ENCODE measurements at places on chromosomes 12 and 14.

DNA sequence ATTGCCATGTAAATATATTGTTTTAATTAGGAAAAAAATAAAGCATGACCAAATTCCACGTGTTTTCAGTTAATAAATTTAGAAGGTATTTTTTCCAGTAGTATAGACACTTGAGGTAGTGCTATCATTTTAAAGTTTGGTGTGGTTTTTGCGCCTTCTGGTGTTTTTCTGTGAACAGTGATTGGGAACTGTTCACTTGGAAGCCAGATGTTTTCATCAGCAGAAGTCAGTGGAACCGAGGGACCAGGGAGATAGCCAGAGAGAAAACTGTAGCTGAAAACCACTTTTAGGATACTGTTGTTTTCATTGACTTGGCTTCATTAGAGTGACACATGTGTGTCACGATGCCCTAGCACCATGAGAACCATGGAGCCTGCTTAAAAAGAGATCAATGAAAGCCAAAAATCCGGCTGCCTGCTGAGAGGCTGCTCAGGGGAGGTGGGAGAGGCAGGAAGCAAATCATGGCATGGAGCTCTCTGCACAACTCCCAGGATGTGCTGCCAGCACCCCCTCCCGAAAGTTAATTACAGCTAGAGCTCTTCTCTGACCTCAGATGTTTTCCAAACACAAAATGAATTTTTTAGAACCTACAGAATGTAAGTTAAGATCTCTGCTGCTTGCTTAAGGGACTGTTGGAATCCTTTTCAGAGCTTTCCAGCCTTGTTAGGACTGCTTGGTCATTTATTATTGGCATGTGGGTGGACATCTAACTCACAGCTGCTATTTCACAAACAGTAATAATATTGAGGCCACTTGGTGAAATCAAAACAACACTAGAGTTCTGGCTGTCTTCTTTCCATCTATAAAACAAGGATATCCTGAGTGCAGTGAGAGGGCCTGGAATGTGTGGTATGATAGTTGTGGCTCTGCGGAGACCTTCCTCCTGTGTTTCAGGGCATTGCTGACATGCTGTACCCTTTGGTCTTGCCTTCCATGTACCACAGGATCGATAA, 192.3 kb downstream of the ANO4 start:
- DNase-seq: no peak

DNA sequence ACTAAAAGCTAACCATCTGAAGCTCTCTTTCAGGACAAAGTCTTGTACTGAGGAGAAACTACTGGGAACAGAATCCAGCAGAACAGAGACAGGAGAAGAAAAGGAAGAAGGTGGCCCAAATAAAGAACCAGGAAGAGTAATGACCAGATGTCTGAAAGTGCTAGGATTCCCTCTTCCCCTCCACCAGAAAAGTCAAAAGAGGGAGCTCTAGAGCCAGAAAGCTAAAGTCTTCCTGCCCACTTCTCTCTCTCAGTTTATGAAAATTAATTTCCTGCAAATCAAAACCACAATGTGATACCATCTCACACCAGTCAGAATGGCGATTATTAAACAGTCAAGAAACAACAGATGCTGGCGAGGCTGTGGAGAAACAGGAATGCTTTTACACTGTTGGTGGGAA, 47.2 kb downstream of the SPPL3 start:
- peak; percentile 12 for DNase-seq

DNA sequence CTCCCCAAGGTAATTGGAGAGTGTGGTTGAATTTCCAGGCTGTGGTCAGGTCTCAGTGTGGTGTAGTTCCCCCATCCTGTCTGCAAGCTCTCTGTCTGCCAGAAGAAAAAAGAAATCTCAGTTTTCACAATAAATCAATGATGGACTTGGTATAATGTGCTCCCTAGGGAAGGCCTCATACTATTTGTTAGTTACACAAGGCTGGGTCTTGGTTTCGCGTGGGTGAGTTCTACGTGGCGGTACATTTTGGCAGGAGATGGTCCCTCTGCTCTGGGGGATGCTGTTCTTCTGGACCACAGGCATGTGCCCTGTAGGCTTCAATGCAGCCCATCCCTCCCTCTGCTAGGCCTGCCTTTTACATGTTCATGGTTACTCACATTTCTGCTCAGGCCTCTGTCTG, 206.4 kb upstream of the PELI2 start:
- no peak for DNase-seq

DNA sequence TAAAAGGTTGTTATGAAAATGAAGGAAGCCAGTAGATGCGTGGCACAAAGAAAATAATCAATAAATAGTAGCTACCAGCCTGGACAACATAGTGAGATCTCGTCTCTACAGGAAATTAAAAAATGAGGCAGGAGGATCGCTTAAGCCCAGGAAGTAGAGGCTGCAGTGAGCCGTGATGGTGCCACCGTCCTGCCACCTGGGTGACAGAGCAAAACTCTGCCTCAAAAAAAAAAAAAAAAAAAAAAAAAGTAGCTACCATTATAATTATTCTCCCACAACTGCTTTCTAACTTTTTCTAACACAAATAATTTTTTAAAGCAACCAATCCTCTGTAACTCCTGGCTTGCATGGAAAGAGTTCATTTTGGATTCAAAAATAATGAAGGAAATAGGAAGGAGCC, 133.0 kb downstream of the NDUFA12 start:
- DNase-seq: no peak

DNA sequence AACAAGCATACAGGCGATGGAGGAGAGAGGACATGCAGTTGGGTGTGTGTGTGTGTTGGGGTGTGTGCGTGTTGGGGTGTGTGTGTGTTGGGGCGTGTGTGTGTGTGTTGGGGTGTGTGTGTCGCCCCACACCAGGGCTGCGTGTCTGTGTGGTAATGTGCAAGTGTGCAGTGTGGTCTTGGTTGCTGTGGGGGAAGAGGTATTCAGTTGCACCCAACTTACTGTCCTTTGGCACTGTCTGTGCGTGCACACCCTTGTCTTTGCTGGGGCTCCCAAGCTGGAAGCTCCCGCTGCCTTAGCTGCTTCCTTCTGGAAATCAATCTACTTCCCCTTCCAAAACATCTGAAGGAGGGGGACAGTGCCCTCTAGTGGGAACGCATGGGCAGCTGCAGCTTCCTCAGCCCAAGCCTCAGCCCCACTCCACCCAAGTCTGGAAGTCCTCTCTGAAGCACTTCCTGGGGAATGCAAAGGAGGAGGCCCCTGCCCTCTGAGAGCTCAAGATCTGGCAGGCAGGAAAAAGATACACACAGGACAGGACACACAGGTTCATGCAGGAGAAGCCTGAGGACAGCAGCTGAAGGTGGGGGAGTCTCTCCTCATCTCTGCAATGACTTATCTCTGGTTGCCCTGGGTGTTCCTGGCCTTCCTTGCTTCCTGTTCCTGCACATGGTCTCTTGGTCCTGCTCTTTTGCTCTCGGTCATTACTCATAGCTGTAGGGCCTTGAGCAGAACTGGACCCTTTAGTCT, 13.1 kb downstream of the ASIC1 start:
- DNase-seq: peak; percentile 69

Measured in memory B cell (primary cell).